GM20000 (cell line): ENCODE measurements at places on chromosomes 3 and 15.
A peak's percentile ranks its signal among the peaks of the same experiment; 100 is the strongest.

DNA sequence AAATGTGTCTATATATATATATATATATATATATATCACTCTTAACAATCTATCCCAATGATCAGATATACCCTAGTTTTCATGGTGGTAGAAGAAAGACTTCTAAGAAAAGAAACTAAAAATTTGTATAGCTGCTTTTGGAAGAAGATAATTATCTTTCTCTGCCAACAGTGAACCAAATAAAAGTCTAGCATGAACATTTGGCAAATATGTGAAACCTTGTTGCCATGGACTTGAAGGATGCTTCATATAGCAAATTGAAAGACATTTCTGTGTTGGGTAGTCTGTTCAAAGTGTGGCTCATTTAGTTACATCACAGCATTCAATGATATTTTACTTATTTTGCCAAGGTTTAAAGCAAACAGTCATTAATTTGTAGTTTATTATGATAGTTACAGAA, 219.9 kb upstream of the NECTIN3 start:
- no peak for DNase-seq

- peak; percentile 36 for DNase-seq
These were observed 204.5 kb downstream of the AKAP13 start for GRCh38 chr15:85584872-85585271.

DNA sequence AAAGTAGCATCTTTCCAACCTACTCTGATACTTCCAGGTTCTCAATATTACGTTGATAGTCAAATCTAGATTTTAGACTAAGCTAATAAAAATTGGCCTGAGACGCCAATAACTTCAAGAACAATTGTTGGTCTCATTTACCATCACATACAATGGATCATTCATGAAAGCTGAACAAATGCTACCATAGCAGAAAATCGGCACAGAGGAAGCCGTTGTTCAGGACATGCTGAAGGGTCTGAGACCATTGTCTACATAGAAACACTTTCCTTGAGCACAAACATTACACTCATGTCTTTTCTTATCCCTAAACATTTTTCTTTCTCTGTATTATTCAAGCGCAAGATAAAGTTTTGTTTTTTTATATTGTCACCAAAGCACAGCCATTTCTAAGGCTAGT, 37.2 kb upstream of the FHIT start:
- DNase-seq: no peak

GRCh38 chr3:144272680-144273079, 301.1 kb downstream of the DIPK2A start:
- DNase-seq: no peak

DNA sequence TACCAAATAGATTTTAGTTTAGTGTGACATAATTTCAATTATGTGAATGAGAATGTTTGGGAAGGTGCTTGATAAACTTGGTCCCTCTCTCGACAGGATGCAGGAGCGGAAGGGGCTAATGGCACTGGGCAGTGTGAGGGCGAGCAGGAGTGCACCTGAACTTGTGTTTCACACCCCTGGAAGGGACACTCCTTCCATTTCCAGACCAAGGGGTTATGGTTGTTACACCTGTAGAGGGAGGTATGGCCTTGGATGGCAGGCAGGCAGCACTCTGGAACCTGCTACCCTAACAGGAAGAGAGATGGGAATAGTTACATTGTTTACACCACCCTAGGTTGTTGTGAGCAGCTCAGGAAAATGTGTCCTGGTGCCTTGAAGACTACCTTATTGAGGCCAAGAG, 22.1 kb downstream of the SYNM start:
- DNase-seq: no peak
